ENCODE measurements at places on chromosomes 2 and 18.

DNA sequence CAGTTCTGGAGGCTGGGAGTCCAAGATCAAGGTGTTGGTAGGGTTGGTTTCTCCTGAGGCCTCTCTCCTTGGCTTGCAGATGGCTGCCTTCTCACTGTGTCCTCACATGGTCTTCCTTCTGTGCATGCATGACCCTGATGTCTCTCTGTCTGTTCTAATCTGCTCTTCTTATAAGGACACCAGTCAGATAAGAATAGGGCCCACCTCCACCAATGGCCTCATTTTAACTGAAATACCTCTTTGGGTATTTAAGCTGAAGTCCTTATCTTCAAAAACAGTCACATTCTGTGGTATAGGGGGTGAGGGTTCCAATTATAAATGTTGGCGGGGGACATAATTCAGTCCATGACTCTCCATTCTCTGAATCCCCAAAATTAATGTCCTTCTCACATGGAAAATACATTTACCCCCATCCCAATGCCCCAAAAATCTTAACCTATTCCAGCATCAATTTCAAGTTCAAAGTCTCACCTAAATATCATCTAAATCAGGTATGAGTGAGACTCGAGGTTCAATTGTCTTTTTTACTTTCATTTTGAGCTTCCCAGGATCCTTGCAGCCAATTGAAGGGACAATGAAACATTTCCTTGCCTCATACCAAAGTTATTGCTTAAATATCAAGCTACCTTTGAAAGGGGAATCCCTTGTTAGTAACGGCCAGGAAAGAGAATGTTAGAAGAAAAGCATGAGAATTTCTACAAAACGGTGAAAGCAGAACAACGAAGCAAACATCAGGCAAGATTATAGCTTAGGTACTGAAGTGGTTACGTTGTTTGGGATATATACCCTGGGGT, 20.6 kb upstream of the CNOT11 start:
- no peak for DNase-seq

DNA sequence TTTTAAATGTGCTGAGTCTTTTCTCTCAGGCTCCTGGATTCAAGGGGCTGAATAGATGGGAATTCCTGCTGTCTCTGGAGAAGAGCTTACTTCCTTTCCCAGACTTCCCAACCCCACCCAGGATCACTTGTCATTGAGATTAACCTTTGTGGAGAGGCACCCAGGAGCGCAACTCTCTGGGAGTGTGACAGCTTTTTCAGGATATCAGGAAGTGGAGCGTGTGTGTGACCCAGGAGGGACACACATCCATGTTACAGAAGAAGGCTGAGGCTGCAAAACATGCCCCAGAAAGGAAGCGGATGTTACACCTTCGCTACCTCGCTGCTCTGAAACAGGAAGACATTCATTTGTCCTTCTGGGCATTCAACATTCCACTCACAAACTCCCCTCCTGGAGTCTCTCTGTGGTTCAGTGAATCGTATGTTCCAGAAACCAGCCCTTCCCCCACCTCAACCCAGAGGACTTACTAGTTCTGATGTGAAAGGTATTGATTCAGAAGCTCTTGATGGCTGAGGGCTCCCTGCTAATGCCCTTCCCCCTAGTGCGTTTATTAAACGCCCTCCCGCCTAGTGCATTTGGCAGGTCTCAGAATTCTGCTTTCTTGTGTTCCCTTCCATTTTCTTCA, 523.9 kb downstream of the TNS1 start:
- peak; percentile 24 for DNase-seq

GRCh38 chr2:159921752-159922404, 123.9 kb upstream of the CD302 start:
- peak; percentile 93 for DNase-seq

DNA sequence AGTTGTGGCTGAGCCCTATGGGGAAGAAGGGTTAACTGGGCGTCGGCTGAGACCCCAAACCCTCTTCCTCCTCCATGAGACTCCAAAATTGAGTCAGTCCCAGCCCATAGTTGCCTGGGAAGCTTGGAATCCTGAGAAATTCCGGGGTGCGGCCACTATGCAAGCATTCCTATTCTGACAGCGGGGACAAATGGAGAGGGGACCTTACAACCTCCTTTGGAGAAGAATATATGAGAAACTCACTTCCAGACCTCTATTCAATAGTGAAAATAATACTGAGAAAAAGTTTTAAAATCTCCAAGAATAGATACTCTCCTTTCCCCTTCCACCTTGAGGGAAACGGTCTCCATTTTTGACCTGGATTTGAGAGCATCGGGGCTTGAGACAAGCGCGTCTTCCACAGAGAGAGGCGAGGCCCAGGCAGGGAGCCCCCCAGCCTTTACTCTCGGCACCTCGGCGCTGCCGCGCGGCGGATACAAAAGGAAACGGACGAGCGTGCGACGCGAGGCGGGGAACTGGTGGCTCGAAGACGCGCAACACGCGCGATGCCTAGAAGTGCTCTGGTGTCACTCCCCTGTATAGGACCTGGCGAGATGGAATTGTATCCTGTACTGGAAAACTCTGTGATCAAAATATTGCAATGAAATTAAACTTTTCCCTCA, 11.1 kb downstream of the NR4A2 start:
- peak; percentile 16 for DNase-seq

DNA sequence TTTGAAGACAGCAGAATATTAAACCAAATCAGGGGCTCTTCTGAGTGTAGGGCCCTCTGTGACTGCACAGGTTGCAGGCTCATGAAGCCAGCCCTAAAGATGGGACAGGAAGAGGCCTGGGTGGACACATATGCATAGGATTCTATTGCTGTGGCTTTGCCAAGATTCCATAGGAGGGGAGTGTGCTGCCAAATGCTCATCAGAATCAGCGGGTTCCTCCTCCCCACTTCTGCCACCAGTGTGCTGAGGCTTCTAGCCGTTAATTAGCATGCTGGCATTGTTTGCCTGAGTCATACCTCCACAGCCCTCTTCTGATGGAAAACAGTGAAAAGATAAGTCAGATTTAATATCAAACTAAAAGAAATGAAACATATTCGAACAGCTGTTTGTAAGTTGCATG, 103.9 kb upstream of the TMEFF2 start:
- DNase-seq = no peak

DNA sequence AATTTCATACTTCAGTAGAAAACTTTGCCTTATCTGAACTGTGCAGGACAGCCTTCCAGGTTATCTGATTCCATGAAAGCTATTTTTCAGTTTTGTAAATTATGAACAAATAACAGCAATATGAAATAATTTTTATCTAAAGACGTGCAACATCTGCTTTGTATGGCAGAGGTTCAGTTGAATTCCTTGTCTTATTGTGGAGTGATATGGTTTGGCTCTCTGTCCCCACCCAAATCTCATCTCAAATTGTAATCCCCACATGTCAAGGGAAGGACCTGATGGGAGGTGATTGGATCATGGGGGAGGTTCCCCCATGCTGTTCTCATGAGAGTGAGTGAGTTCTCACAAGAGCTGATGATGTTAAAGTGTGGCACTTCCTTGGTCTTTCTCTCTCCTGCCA, 18.1 kb upstream of the RPIA start:
- no peak for DNase-seq

GRCh38 chr18:58443671-58444070, 185.2 kb downstream of the ALPK2 start:
- no peak for DNase-seq

GRCh38 chr2:177914247-177914646, 158.3 kb downstream of the PDE11A start:
- DNase-seq = no peak

DNA sequence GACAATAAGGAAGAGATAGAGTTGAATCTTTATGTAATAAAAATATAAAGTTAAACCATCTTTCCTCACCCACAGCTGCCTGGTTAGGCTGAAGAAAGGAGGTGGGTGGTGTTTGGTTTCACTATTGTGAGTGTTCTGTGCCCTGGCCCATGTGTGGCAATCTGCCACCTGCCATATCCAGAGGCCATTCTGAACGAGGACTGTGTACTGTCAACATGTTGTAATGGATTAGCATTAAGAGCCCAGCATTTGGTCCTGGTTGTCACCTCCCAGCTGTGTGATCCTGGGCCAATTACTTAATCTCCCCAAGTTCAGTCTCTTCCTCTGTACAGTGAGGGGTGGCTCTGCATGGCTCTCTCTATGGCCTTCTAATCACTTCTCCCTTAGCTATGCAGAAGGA, 118.2 kb upstream of the SEC11C start:
- no peak for DNase-seq

- DNase-seq = no peak
Observed at GRCh38 chr2:50958504-50958903, 73.4 kb downstream of the NRXN1 start.

GRCh38 chr18:51371929-51372328, 174.4 kb upstream of the MEX3C start:
- DNase-seq = no peak

DNA sequence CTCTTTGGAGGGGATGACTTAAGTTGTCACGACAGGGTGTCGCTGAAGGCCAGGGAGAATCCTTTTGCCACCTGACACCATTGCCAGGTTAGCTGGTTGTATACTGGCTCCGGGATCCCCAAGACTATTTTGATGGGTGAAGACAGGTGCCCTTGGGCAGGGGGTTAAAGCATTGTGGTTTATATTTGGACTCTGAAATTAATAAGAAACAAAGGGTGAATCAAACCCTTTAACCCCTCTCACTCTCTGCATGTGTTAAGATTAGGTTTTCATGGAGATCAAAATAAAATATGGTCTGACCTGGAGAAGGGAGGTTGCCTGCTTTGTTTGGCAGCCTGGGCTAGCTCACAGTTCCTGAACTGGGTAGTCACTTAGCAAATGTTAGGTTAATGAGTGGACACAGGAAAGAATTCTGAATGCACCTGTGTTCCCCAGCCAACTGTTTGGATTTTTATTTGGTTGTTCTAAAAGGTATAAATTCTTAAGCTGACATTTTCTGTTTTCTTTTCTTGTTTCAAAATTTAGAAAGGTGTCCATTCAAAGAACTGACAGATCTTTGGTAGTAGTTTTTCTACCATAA, 301.7 kb downstream of the KCNS3 start:
- DNase-seq = no peak
